ENCODE measurements at places on chromosomes 5 and 9.

DNA sequence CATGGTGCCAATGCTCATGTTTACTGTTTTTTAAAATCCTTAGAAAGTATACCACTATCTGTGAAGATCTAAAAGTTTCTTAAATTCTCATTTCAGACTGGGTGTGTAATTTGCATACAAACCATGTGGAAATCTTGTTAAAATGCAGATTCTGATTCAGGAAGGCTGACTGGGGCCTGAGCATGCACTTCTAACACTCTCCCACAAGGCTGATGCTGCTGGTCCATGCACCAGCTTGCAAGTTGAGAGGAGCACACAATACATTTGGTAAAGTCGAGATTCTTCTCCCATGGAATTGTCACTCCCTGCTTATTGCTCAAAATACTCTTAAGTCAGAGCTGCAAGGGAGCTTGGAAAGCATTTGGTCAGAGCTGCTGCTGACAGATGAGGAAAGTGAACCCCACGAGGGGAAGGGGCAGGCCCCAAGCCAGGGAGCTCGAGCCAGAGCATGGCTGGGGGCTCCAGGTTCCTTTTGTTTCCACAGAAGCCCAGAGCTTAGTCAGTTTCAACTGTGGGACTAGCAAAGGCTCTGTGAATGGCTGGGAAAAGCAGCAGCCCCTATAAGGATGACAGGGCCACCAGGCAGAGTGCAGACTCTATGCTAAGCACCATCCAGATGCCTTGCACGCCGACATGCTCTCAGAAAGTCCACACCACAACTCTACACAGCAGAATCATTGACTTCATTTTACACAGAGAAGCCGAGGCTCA lies 93.5 kb upstream of the HAND1 start:
- DNase-seq = no peak

- no peak for DNase-seq
Measured at GRCh38 chr5:153399595-153399994, 90.9 kb upstream of the GRIA1 start.

DNA sequence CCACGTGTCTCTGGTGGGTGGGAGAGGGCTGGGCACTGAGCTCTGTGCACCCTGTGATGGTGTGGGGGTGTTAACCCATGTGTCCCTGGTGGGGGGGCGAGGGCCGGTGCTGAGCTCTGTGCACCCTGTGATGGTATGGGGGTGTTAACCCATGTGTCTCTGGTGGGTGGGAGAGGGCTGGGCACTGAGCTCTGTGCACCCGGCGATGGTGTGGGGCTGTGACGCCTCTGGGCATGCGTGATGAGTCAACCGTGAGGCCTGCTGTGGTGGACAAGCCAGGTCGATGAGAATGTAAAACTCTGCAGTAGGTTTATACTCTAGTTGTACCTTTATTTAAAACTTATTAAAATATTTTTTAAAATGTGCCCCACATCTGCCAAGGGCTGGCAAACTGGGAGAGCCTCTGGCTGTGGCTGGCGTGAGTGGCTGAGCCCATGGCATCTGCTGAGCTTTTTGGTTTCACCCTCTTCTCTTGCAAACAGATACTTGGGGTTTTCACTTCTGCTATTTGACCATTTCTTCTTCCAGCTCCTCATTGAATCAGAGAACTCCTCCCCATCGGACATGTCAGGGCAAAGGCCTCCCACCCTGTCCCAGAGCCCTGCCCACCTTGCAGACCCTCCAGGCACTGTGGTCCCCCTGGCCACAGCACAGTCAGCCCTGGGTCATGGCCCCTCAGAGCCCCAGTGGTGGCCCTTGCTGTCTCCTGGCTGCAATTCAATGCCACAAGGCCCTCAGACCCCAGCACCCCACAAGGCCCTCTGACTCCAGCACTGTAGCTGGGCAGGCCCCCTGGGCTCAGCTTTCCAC lies 18.5 kb upstream of the EXOC3 start:
- no peak for DNase-seq

- DNase-seq = no peak
Measured at GRCh38 chr9:84447305-84447704, 106.7 kb upstream of the SLC28A3 start.

GRCh38 chr9:21527579-21527978 lies 45.5 kb upstream of the IFNE start:
- no peak for DNase-seq

GRCh38 chr5:172816925-172817562 lies 17.0 kb upstream of the ERGIC1 start:
- no peak for DNase-seq

GRCh38 chr5:38101897-38102296 lies 156.5 kb upstream of the EGFLAM start:
- DNase-seq = no peak

- no peak for DNase-seq
Measured at GRCh38 chr9:133073086-133074014, 11.6 kb downstream of the CEL start.

DNA sequence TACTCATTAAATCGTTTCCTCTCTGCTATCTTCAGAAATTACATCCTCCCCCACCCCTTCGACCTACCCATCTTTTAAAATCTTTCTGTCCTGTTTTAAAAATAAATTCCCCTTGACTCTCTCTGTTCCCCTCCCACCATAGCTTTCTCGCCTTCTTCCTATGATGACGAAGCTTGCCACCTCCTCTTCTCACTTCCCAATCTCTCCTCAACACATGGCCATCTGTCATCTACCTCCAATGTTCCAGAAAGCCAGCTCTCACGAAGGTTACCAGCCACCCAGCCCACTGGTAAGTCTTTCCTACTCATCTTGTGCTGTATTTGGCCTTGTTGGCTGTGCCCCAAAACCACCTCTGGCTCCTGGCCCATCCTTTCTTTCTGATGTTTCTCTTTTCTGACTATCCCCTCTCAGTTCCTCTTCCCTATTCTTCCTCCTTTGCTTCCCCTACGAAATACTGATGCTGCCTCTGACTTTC lies 346.3 kb downstream of the ENC1 start:
- DNase-seq = no peak

DNA sequence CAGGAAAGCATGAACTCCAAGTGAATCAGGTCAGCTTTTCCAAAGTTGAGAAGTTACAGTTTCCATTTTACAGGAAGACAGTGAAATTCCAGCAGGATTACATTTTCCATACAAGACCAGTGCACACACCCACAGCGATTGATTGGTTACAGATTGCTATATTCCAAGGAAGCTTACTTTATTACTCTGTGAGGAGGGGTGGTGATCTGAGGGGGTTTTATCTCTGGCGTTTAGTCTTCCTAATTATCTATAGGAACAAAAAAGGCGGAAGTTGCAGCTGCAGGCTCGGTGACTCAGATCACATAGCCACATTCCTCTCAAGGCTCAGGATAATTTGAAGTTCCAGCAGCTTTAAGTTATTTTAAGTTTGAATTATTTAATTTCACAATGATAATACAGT lies 450.4 kb upstream of the NMUR2 start:
- no peak for DNase-seq

- no peak for DNase-seq
Measured at GRCh38 chr9:95107001-95107749, 210.3 kb downstream of the FANCC start.

- no peak for DNase-seq
Measured at GRCh38 chr5:133265720-133266526, 214.1 kb downstream of the HSPA4 start.

DNA sequence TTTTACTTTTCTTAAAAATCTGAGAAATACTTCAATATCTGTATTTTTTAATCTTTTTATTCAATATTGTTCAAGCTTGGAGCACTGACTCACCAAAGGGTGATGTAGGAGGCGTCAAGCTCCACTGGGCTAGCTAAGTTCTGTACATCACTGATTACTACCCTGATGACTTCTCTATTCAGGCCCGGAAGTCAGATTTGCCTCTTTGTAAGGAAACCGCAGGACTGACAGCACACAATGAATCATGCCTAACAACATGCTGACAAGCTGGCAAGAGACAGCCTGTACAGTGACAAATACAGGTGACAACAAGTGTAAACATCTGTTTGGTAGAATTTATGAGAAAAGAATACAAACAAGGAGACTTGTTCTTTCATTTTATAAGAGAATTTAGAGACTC lies 627.9 kb upstream of the RORB start:
- no peak for DNase-seq

Data from stimulated activated CD8-positive, alpha-beta memory T cell treated with anti-CD3 and anti-CD28 coated beads, Interleukin-2, amount 100 ng/mL, for 1 hour (primary cell).